ENCODE measurements at places on chromosomes 1 and 21.

GRCh38 chr21:41801321-41802197, 34.7 kb upstream of the RIPK4 start:
- DNase-seq = no peak

DNA sequence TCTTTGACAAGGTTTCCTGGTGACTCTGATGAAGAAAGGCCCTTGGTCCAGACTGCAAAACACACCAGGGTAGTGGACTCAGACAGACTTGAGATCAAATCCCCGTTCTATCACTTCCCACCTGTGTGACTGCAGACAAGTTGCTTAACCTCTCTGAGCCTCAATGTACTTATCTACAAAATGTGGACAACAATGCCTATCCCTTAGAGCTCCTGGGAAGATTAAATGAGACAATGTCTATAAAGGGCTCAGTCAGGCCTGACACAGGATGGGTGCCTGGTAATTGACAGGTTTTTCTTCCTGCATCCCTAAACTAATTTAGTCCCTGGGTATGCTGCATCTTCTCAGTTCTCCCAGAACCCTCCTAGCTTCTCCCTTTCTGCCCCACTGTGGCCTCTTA, 37.9 kb upstream of the ZBTB40 start:
- no peak for DNase-seq

- DNase-seq = no peak
Observed at GRCh38 chr1:167499106-167499505, 19.2 kb downstream of the CD247 start.

DNA sequence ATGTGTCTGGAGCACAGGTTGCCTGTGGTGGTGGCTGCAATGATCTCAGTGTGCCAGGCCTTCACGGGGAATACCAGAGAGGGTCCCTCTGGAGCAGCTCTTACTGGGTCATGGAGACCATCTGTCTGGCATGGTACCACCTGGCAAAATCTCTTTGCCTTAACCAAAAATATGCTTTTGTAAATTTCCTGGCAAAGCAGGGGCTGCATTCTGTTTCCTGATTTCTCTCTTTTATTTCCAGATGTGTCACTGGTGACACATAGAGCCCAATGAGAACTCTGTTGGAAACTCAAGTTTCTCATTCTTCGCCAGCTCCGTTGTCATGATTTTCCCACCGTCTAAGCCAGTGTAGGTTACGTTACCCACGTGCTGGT, 136.5 kb downstream of the FGGY start:
- DNase-seq = no peak

GRCh38 chr1:226281058-226281457, 27.9 kb downstream of the LIN9 start:
- DNase-seq = no peak

DNA sequence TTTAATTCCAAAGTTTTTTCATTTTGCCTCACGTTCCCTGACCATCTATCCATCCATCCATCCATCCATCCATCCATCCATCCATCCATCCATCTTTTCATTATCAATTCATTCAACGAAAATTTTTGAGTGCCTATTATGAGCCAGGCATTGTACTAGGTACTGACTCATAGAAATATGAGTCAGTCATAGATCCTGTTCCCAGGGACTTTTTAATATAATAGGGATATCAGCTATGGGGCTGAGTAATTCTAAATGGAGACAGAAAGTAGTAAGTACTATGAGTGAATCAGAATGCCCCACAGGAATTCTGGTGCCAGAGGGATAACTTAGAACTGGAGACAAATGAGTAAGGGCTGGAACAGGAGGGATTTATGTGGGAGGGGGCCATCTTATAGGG, 49.8 kb upstream of the GNG12 start:
- DNase-seq = no peak

- DNase-seq = no peak
Observed at GRCh38 chr1:238606457-238606856, 715.7 kb upstream of the ZP4 start.

DNA sequence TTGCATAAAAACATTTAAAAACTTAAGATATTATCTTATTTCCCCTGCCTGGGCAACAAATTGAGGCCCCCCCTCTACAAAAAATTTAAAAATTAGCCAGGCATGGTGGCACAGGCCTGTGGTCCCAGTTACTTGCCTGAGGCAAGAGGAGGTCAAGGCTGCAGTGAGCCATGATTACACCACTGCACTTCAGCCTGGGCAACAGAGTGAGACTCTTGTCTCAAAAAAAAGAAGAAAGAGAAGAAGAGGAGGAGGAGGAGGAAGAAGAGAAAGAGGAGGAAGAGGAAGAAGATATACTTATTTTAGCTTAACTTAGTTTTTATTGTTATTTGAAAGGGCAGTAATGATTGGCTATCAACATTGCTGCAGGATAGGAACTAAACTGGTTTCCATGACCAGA, 73.8 kb upstream of the IPO9 start:
- no peak for DNase-seq

DNA sequence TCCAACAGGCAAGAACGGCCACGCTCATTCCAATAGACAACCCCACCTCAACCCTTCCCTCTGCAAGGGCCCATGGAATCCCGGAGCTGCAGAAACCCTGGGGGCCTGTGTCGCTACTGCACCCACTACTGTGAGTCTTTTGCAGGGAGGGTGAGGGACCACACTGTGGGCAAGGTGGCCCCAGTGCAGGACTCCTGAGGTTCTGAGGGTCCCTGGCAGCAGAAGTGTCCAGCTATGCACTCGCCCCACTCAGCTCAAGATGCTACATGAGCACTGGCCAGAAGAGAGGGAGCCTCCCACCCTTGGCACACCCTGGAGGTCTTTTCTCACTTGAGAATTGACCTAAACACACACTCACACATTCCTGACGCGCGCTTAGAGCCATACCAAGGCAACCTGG, 2.1 kb upstream of the PAX7 start:
- no peak for DNase-seq

GRCh38 chr1:101200513-101200912, 36.3 kb upstream of the S1PR1 start:
- DNase-seq = no peak

DNA sequence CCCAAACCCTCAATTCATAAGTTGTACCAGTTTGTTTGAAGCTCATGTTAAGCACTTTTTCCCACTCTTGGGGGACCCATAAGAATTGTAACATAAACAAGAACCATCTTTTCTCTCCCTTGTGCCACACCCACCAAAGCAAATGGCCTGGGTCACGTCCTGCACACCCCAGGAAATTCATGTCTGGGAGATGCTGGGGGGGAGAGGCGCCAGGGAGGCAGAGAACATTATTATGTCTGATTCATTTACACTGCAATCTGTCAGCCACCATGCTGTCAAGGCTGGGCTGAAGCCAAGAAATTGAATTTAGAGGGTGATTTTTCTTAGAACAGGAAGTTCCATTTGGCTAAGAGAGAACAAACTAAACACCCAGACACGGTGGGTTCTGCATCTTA, 37.2 kb upstream of the IPO9 start:
- no peak for DNase-seq

GRCh38 chr1:228804640-228805413, 69.5 kb downstream of the RHOU start:
- DNase-seq = no peak

DNA sequence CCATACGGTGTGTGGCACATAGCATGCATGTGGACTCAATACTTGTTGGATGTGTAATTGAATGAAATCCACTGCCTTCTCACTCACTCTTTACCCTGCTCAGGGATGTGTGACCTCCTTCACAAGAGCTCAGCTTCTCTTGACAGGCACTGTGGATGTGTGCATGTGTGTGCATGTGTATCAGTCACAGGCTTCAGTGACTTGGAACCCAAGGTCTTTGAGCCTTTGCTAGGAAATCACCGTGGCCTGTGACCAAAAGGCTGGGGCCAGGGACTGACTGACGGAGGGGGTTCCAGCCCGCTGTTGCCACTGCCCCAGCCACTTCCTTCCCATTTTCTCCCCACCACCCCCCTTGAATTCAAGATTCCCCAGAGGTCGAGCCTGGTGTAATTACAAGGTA, 144.4 kb upstream of the POU3F1 start:
- no peak for DNase-seq

GRCh38 chr1:110243574-110243973, 33.5 kb downstream of the KCNC4 start:
- no peak for DNase-seq

DNA sequence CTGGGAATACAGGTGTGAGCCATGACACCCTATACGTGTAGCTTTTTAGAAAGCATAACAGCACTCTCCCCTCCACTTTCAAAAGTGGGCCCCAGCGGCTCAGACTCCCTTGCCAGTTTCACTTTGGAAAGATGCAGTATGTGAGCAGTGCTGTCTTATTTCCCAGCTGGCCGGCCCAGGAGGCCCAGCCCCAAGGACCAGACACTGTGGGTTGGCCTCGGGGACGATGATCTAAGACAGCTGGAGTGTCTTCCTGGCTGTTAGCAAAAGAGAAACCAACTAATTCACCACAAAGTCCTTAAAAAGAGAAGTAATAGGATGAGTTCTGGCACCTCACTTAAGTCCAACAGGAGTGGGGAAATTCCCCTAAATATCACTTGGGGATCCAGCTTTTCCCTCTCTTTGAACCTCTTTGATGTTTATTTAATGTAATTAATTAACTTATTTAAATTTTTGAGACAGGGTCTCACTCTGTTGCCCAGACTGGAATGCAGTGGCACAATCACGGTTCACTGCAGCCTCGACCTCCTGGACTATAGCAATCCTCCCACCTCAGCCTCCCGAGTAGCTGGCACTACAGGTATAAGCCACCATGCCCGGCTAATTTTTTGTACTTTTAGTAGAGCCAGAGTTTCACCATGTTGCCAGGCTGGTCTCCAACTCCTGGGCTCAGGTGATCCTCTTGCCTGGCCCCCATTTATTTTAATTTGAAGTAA, 17.6 kb upstream of the CLIC4 start:
- no peak for DNase-seq

DNA sequence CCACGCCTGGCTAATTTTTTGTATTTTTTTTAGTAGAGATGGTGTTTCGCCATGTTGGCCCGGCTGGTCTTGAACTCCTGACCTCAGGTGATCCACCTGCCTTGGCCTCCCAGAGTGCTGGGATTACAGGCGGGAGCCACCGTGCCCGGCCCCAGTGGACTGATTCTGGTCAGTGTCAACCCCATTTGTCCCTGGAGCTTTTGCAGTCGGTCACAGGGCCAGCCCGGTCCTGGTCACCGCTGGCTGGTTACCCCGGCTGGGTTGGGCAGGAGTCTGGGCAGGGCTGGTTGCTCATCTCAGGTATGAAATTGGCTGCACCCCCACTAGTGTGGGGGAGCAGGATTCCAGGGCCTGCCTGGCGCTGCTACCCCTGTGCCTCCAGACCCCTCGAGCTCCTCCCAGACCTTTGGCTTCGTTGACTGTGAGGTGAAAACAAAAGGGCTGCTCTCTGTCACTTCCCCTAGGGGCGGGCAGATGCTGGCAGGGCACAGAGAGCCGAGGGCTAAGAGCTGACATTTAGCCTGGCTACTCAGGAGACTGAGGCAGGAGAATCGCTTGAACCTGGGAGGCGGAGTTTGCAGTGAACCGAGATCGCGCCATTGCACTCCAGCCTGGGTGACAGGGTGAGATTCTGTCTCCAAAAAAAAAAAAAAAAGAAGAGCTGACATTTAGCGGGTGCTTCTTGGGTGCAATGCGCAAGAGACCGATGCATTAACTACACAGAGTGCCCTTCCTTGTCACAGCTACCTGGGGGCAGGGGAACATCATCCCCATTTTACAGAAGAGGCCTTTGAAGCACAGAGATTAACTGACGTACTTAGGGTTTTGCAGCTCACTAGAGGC, 10.6 kb downstream of the TNFRSF1B start:
- no peak for DNase-seq

GRCh38 chr1:30632481-30632880, 90.9 kb downstream of the MATN1 start:
- no peak for DNase-seq

DNA sequence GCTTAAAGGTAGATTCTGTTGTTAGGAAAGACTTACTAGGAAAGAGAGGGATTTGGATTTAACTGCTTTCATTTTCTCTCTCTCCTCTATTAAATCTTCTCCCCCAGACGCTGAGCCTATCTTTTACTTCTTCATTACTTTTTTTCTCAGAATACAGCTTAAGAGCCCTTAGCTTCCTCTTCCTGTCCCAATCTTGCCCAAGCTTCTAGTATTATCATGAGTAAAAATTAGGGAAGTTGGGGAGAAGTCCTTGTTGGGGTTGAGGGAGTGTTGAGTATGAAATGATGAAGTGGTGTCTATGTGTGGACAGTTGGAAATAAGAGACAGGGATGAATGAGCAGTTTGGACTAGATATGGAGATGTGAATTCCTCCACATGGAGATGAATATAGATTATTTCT, 35.0 kb downstream of the ACP6 start:
- DNase-seq = no peak

GRCh38 chr1:161932668-161933067, 91.0 kb downstream of the OLFML2B start:
- no peak for DNase-seq

DNA sequence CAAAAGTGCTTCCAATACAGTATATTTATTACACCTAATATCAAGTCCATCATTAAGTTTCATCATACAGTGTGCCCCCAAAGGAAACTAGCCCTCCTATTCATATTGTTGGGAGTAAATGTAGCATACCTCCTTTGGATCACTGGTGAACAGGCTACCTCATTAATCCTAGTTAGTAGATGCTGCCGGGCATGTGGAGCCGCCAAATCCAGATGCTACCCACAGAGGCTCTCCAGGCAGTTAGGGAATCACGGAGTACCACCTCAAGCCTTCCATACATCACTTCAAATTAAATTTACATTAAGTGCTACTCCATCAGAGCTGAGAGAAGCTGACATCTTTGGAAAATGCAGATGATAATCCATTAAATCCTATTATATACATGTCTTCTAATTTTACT, 121.7 kb upstream of the FOXD3 start:
- no peak for DNase-seq

GRCh38 chr21:39186676-39187075, 3.4 kb upstream of the PSMG1 start:
- DNase-seq = no peak

- DNase-seq = peak; percentile 69
Observed at GRCh38 chr1:154760469-154760933, 109.6 kb downstream of the KCNN3 start.

GRCh38 chr1:187842406-187843165, 1013.8 kb downstream of the PLA2G4A start:
- no peak for DNase-seq

GRCh38 chr1:185699874-185700273, 34.3 kb upstream of the HMCN1 start:
- no peak for DNase-seq

DNA sequence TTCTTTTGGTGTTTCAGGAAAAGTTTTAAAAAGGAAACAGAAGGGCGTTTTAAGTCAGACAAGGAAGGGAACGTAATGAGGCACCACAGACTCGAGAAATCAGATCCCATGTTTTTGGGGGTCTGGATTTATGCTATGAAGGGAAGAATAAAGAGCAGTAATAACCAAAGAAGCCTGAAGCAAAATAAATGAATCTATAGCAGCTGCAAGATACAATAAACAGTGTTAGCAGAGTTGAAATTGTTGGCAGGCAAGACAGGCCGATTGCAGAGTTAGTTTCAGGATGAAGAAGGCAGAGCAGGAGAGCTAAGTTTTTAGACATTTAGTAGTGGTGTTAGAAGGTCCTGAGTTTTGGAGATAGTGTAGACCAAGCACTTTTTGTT, 425 bp downstream of the DDR2 start:
- DNase-seq = no peak

DNA sequence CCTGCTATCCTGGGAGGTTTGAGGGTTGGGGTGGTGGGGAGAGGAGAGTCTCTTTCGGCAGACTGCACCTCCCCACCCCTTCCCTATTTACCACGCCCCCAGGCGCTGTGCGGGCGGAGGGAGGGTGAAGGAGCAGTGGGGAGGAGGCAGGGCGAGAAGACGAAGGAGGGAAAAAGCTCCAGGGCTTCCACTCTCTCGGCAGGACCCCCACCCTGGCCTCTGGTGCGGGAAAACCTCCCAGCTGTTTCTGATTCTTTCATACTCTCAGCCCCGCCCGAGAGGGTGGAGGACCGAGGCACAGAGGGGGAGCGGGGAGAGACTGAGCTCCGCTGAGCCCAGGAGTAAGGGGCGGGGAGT, 866 bp upstream of the WNT2B start:
- no peak for DNase-seq

Measured in stimulated activated CD8-positive, alpha-beta memory T cell treated with anti-CD3 and anti-CD28 coated beads, Interleukin-15, amount 100 ng/mL, for 4 hours (primary cell).